ENCODE measurements at places on chromosomes 3 and 15.

GRCh38 chr3:143443851-143444331 lies 324.3 kb downstream of the CHST2 start:
- DNase-seq: no peak

DNA sequence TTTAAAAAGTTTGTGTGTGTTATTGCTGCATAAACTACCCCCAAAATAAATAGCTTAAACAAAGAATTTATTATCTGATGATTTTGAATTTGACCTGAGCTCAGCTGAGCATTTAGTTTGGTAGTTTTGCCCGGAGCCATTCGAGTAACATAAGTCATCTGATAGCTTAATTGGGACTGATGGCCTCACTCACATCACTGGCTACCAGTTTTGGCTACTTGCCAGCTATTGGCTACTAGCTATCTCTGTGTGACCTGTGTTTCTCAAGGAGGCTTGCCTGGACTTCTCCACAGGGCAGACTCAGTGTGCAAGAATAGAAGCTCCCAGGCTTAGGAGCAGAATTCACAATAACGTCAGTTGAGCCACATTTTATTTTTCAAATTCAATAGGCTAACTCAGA lies 9.0 kb downstream of the CNTN3 start:
- no peak for DNase-seq

DNA sequence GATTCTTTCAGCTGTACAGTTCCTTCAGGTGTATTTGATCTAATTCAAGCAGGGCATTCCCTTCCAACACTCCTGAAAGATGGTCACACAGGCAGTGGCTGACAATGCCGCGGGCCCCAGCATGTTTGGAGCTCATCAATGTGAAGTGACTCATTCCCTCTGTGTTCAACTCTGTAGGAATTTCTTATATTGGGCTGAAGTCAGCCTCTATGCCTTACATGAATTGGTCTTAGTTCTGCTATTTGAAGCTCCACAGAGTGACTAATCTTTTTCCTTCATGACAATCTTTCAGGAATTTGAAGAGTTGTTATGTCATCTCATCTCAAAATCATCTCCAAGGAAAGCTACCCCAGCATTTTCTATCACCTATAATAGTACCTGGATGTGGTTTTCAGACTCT lies 142.5 kb upstream of the C2CD4B start:
- DNase-seq: no peak

DNA sequence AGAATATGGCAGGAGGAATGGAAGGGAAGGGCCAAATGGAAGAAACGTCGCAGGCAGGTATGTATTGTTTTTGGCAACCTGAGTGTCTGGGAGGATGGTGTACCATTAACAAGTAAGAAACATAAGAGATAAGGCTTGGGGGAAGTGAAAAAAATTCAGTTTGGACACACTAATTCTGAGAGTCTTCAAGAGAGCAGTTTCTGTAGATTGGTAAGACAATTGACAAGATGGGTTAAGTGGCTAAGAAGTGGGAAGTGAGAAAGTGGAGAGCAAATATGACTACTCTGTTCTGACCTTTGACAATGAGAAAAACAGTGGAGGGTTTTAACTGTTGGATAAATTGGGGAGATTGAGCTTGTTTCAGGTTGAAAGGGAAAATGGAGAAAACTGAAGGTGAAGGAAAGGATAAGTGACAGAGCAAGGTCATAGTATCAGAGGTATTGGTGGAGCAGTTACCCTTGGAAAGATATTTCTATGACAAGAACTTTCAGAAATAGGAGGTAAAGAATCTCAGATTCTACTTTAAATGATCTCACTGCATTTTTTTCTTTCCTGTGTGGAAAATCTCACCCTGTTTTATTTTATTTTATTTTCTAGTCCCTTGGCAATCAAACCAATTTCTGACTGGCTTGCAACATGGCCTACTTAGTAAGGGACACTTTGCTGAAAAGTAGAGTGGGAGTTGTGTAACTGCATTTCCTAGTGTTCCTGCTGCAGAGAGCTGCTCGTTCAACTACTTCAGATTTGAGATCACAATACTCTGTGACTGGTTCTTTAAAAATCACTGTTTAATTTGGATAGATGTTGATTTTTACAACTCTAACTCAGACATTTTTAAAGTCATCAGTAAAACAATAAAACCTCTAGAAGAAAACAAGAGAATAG lies 23.1 kb upstream of the GABPB1 start:
- DNase-seq: no peak

DNA sequence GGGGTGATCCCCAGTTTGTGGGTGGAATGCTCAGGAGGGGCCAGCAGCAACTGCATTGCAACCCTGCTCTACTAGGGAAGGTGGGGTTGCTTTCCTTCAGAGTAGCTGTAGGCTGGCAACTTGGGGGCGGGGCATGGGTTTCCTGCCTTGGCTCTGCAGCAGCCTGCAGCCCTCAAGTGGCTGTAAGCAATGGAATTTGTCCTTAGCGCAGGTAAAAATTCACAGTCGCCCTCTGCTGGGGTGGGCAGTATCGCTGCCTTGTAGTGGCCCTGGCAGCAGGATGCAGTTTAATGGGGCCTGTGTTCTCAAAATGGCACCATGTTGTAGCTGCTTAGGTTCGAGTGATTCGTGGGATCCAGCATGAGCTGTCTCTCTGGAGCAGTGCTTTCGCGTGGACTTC lies 29.8 kb downstream of the STT3B start:
- no peak for DNase-seq

Measured in stimulated activated CD8-positive, alpha-beta memory T cell treated with anti-CD3 and anti-CD28 coated beads, Interleukin-4, amount 100 ng/mL, for 4 hours (primary cell).